ENCODE measurements at places on chromosomes 5 and 9. TPM values are rescaled to one million over a fixed set of nuclear protein-coding genes. Genes with fewer than 3 reads are reported as not detected.

- DNase-seq: no peak
Observed at GRCh38 chr9:19931098-19931890, 142.5 kb upstream of the SLC24A2 start.

GRCh38 chr5:164191240-164191639, 685.8 kb downstream of the MAT2B start:
- DNase-seq: peak; percentile 57

- DNase-seq: no peak
Observed at GRCh38 chr5:29079771-29080170, 2041.4 kb upstream of the CDH9 start.

GRCh38 chr9:137189297-137190295, 1.1 kb downstream of the SSNA1 start:
- no peak for DNase-seq

DNA sequence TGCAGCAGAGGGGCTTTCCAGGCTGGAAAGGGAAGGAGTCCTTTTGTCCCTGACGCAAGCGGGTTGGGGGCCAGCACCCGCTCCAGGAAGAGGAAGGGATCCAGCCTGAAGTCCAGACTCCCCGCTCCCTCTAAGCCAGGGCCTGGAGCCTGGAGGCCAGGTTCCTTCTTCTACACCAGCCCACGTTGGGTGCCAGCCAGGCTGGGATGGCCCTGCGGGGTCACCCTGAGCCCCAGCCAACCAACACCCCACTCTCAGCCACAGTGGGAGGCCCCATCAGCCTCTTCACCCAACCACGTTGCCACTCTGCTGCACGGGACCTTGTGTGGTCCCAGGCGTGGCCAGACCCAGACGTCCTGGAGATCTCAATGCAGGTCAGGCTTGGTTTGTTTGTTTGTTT, 970 bp upstream of the FUT7 start:
- DNase-seq: no peak

DNA sequence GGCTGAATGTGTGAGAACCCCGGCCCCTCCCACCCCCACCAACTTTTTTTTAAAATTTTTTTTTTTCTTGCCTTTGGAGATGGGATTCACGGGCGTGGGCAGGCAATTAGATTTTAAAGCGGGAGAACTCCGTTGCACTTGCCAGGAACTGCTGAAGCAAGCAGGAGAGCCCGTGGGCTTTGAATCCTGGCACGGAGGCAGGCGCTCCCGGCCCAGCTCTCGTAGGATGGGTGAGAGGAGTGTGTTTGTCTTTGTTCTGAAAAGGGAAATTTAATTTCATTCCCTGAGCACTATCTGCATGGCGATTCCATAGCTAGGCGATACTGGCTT, 54.3 kb upstream of the BOD1 start:
- no peak for DNase-seq

- peak; percentile 91 for DNase-seq
Observed at GRCh38 chr9:116238225-116238624, 84.6 kb downstream of the PAPPA start.

GRCh38 chr5:68315679-68316271, 100.2 kb downstream of the PIK3R1 start:
- peak; percentile 80 for DNase-seq

GRCh38 chr9:27368316-27368985, 71.5 kb upstream of the EQTN start:
- DNase-seq: no peak

- DNase-seq: peak; percentile 54
Observed at GRCh38 chr9:114114364-114114763, 15.3 kb upstream of the KIF12 start.

DNA sequence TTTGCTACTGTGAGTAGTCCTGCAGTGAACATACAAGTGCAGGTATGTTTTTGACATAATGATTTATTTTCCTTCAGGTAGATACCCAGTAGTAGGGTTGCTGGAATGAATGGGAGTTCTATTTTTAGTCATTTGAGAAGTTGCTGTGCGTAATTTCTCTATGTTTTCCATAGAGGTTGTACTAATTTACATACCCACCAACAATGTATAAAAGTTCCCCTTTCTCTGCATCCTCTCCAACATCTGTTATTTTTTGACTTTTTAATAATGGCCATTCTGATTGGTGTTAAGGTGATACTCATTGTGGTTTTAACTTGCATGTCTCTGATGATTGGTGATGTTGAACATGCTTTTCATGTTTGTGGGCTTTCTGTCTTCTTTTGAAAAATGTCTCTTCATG, 64.7 kb upstream of the CTSL start:
- DNase-seq: no peak

DNA sequence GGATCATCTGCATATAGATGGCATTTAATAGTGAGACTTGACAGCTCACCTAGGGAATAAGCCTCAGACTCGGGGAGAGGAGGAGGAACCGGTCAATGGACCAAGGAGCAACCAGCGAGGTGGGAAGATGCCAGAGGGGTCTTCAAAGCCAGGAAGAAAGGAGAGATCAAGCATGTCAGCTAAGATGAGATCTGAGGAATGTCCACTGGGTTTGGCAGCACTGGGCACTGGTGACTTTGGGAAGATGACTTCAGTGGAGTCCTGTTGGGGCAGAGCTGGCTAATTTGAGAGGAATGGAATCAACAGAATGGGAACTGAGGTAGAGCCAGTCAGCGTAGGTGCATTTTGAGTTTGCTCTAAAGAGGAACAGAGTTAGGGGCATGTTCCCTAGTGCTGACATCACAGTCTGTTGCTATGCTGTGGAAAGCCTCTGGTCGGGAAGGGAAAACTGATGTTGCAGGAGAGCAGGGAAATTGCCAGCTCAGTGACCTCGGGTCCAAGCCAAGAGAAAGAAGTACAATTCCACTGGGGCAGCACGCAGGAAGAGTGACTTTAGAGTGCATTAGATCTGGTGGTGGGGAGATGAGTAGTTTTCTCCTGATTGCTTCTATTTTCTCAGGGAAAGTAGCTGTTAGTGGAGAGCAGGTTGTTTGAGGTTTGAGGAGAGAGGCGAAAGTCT, 56.9 kb downstream of the ZNF618 start:
- DNase-seq: peak; percentile 32

DNA sequence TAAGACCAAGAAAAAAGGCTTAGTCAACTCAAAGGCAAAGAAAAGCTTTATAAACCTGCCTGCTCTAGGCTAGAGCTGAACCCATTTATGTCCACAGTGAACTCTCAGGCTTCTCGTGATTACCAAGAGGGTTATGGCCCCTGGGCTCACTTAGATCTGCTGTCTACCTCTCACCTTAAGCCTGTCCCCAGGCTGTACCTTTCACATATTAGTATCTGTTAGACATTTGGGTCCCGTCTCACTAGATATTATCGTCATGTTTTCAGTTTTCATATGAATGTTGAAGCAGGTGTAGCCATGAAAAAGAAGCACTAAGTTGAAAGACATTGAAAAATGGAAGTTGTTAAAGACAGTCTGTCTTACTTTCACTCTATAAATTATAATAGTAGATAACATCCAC, 75.2 kb upstream of the COX7C start:
- no peak for DNase-seq

- DNase-seq: no peak
Observed at GRCh38 chr5:72667708-72668107, 148.8 kb upstream of the TNPO1 start.

DNA sequence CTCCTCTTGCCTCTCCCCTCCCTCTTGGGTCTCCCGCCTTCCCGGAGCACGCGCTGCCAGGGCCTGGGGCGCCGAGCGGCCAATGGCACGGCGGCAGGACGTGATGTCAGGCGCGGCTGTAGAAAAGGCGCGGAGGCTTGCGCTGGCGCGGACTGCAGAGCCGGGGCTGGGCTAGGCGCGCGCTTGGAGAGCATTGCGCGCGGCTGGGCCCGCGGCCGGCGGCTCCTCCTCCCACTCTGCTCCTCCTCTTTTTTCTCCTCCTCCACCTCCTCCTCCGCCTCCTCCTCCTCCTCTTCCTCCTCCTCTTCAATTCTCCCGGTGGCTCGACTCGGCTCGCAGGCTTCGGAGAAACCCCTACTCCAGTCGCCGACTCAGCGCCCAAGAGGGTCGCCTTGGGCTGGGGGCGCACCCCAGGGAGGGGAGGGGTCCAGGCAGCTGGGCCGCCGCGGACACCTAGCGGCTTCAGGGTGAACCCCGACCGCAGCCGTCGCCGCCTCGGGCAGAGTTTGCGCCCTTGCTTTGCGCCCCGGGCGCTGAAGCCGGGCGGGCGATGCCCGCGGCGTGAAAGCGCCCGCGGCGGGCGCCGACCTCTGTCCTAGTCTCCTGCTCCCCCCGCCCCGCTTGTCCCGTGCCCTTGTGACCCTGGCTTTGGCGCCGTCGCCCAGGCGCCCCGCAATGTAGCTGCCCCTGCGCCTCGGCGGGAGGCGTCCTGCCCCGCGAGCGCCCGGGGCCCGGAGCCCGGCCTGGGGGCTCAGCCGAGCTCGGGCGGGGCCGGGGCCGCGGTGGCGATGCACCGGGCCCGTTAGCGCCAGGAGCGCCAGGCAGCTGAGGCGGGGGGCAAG, at the start of gene LHX2:
Gene LHX2 (plus strand): TSS at position 309 of the 842 bp plus-strand sequence. CDS start 581 bp downstream, outside the sequence.
- no peak for DNase-seq

DNA sequence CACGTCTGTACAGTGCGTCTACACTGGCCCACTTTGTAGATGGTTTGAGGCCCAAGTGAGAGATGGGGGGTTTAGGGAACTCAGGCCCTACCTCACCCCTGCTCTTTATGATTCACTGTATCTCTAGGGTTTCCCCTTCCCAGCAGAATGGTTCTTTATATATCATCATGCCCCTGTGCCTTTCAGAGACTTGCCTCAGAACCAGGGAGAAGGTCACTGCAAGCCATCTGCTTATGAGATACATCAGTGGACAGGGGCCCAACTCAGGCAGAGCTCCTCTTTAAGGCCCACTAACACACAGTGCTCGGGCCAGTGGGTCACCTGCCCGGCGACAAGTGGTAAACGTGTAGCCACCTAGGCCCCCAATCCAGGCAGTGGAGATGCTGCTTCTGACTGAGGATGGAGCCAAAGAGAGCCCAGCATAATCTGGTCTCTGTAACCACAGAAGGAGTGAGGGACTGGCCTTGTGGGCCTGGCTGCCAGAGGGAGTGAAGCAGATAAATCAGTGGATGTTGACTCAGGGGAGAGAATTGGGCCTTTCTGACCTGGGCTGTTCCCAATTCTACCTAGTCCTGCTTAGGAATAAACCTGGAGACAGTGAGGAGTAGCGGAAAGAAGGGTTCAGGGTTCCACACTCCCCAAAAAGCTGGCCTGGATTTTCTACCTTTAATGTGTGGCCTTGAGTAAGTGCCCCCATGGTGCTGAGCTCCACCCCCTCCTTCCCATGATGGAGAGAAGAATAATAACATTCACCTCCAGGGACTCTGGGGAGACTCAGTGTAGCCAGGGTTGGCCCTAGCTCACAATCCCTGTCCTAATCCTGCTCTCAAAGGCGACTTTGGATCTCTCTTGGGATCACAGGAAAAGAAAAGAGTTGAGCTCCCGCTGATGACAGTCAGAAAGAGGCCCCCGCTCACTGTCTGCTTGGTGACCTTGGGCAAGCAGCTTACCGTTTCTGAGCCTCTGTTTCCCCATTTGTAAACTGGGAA, 2.8 kb upstream of the DUSP1 start:
- DNase-seq: peak; percentile 40

GRCh38 chr5:51203598-51203997, 179.7 kb upstream of the ISL1 start:
- DNase-seq: no peak

- DNase-seq: peak; percentile 96
Observed at GRCh38 chr5:13985731-13986418, 41.4 kb upstream of the DNAH5 start.

- peak; percentile 77 for DNase-seq
Observed at GRCh38 chr5:57850109-57850508, 367.5 kb upstream of the ACTBL2 start.

DNA sequence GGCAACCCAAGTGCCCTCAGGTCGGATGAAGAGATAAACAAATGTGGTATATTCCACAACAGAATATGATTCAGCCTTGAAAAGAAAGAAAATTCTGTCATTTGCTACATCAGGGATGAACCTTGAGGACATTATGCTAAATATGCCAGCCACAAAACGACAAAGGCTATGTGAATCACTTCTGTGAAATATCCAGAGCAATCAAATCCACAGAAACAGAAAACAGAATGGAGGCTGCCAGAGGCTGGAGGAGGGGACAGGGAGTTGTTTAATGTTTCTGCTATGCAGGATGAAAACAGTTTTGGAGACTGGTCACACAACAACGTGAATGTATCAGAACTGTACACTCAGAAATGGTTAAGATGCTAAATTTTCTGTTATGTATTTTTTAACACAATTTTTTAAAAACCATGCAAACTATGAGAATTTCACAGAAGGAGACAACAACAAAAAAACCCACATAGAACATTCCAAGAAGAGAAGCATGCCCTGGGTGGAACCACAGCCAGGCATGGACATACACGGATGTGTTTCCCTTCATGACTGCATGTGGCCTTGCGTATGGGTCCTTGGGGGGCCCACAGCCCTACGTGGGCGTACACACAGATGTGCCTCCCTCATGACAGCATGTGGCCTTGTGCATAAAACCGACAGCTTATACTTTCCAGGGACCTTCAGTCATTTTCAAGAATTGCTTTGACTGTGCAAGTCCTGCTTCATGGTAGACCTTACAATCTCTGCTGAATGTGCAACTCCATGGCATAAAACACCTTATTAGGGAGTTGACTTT, 146.7 kb downstream of the ROR2 start:
- DNase-seq: no peak

GRCh38 chr9:132908635-132909034, 29.9 kb downstream of the SPACA9 start:
- no peak for DNase-seq

- DNase-seq: no peak
Observed at GRCh38 chr5:164053123-164053522, 547.7 kb downstream of the MAT2B start.

DNA sequence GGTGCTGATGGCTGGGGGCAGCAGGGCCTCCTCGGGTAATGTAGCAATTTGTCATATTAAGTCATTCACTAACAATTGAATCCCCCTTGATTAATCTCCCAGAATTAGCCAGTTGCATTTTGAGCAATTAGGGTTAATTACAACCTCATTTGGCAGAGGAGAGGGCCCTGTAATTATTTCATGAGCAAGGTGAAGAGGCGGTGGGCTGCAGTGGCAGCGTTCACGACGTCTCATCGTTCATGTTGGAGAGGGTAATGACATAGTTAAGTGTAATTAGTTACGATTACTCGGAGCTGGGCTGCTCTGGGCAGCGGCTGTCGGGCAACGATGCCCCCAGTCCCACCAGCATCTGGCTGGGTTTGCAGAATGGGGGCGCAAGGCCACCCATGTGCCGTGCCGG, 46.0 kb downstream of the NEK6 start:
- DNase-seq: no peak

- DNase-seq: no peak
Observed at GRCh38 chr9:110777876-110778215, 109.3 kb downstream of the MUSK start.

GRCh38 chr9:93308676-93309075, 124.7 kb downstream of the WNK2 start:
- DNase-seq: no peak

The DRD1 gene
- not detected for total RNA-seq

The PDE8B gene
- total RNA-seq: 0.05 TPM

The CEL gene
- 0.60 TPM for total RNA-seq

The TMEM215 gene
- not detected for total RNA-seq

The PTGER4 gene
- 1.6 TPM for total RNA-seq

The RAB3C gene
- not detected for total RNA-seq

The SPINK13 gene
- 1.8 TPM for total RNA-seq

The RBM27 gene
- total RNA-seq: 27.6 TPM

The HAVCR1 gene
- 397 TPM for total RNA-seq

The CCNG1 gene
- total RNA-seq: 517 TPM

The ARHGEF28 gene
- 74.5 TPM for total RNA-seq

The EFNA5 gene
- 107 TPM for total RNA-seq

The NIPBL gene
- total RNA-seq: 56.5 TPM

The SLC46A2 gene
- not detected for total RNA-seq

The TNFSF15 gene
- total RNA-seq: 1.3 TPM

The PDE6A gene
- total RNA-seq: 0.10 TPM

The B4GALT1 gene
- total RNA-seq: 113 TPM

The FCHO2 gene
- total RNA-seq: 21.2 TPM

The POLR3G gene
- total RNA-seq: 10.8 TPM

The ESM1 gene
- total RNA-seq: not detected

Data from renal cortical epithelial cell (primary cell).